ENCODE measurements at places on chromosomes 4 and X.

DNA sequence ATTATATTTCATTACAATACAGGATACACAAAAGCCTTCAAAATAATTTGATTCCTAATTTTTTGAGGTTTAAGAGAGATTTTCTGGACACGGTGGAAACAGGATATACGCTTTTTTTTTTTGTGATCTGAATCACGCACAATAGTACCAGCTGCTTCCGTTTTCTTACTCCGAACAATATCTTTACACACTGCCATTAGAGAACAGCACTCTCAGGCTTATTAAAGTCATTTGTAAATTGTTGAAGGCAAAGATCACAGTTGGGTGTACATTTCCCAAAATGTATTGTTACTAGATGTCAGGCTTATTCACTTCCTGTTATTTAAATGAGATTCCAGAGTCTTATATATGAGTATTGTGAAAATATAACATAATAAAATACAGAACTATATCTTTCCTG lies 71.5 kb downstream of the TMEM47 start:
- DNase-seq, result no peak

DNA sequence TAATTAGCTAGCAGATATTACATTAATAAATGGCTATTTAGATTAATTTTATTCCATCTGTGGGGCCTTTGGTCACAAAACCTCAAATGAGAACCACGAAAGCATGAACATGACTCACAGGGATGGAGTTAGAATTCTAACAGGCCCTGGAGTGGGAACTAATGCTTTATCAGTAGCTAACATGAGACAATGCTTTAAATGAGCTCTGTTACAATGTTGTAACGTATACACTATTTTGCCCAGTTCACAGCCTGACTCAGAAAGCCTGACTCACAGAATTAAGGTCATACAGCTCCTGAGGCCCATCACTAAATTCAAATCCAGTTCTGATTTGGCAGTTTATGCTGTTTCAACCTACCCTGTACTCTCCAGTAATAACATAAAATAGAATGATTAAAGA lies 23.2 kb downstream of the VEGFC start:
- DNase-seq, result no peak

DNA sequence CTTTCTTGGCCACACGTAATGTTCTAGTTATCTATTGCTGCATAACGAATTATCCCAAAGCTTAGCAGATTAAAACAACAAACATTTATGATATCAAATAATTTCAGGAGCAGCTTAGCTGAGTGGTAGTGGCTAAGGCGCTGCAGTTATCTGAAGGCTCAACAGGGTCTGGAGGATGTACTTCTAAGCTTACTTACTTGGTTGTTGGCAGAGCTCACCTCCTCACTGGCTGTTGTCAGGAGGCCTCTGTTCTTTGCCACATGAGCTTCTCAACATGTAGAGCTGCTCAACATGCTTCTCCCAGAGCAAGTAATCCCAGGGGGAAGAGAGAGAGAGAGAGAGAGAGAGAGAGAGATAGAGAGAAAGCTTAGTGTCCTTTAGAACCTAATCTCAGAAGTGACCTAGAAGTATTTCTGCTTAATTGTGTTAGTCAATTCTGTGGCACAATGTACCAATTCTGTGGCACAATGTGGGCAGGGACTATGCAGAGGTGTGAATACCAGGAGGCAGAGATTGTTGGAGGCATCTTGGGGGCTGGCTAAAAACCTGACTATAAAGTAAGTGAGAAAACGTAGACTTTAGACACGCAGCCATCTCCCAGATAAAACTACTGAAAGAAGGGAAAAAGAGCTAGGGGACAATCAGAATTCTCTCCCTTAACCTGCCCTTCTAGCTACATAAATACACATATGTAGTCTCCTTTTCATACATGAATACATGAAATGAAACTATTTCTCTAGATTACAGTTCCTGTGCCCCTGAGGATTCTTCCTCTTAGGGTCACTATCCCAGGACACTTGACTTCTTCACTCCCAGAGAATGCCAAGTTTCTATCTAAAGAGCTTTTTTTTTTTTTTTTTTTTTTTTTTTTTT lies 40.2 kb downstream of the HOPX start:
- no peak for DNase-seq

GRCh38 chrX:78769101-78769755 lies 21.7 kb downstream of the LPAR4 start:
- DNase-seq, result no peak

GRCh38 chr4:52841682-52842456 lies 20.2 kb upstream of the RASL11B start:
- no peak for DNase-seq

Data from Right ventricle myocardium inferior (tissue), 1 donor.